ENCODE measurements at places on chromosomes 7 and 10. TPM values are rescaled to one million over a fixed set of nuclear protein-coding genes. Genes with fewer than 3 reads are reported as not detected.

The TMEM72 gene
- total RNA-seq: not detected

The GPER1 gene
- 1.6 TPM for total RNA-seq

The OR6B1 gene
- total RNA-seq: not detected

The MYOF gene
- 2.5 TPM for total RNA-seq

The AZGP1 gene
- not detected for total RNA-seq

Measured in parietal lobe (tissue), 2 donors.